ENCODE measurements at places on chromosomes 7 and 10. TPM values are rescaled to one million over a fixed set of nuclear protein-coding genes. Genes with fewer than 3 reads are reported as not detected.

HECW1 gene
- total RNA-seq: not detected

FAM25G gene
- total RNA-seq: not detected

FKBP9 gene
- 1.1 TPM for total RNA-seq

PALS2 gene
- total RNA-seq: 15.0 TPM

CADPS2 gene
- total RNA-seq: not detected

AGFG2 gene
- 62.3 TPM for total RNA-seq

KIF20B gene
- 49.4 TPM for total RNA-seq

GIMAP7 gene
- total RNA-seq: 291 TPM

SLC26A4 gene
- total RNA-seq: 17.4 TPM

UNCX gene
- total RNA-seq: not detected

EBF3 gene
- total RNA-seq: not detected

CYP3A4 gene
- not detected for total RNA-seq

ACTL6B gene
- total RNA-seq: not detected

CALML5 gene
- total RNA-seq: not detected

TMEM196 gene
- not detected for total RNA-seq

TWNK gene
- total RNA-seq: 17.2 TPM

DKK1 gene
- not detected for total RNA-seq

ZC3HAV1L gene
- 21.2 TPM for total RNA-seq

DLX5 gene
- not detected for total RNA-seq

ATOH7 gene
- total RNA-seq: not detected

EZH2 gene
- total RNA-seq: 73.6 TPM

ANKRD22 gene
- total RNA-seq: 0.42 TPM

GPER1 gene
- not detected for total RNA-seq

CHRM2 gene
- not detected for total RNA-seq

MKX gene
- 0.17 TPM for total RNA-seq

FGL2 gene
- total RNA-seq: 4.4 TPM

AKR1C8 gene
- 1.4 TPM for total RNA-seq

FGF8 gene
- not detected for total RNA-seq

NPTX2 gene
- not detected for total RNA-seq

ITGB8 gene
- total RNA-seq: not detected

TMEM26 gene
- not detected for total RNA-seq

PDZD7 gene
- 0.71 TPM for total RNA-seq

EPDR1 gene
- not detected for total RNA-seq

SMO gene
- total RNA-seq: not detected

NKX1-2 gene
- not detected for total RNA-seq

SSC4D gene
- 0.17 TPM for total RNA-seq
